ENCODE measurements at places on chromosomes 1 and 21. TPM values are rescaled to one million over a fixed set of nuclear protein-coding genes. Genes with fewer than 3 reads are reported as not detected.

DNA sequence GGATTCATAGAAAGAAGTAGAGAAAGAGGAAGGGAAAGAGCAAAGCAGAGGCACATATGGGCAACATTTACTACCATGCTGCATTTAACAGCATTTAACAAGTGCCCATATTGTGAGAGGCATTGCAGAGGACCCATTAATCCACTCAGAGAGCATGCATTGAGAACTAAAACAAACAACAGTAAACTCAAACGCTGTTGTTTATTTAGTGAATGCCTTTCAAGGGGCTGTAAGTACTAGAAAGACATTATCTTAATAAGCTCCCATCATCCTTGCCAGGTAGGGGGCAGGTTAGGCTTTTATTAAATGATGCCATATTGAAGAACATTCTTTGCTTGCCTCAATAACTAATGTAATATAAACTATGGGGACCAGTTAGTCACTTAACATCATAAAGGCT is 254.3 kb upstream of the DAB1 start:
- no peak overlapping the region for H3K27ac ChIP-seq
- no peaks in the 10 kb centered on the region for H3K27me3 ChIP-seq
- DNase-seq, result no peak
- H3K36me3 ChIP-seq, result no peaks in the 10 kb centered on the region
- no peaks in the 10 kb centered on the region for H3K4me1 ChIP-seq

DNA sequence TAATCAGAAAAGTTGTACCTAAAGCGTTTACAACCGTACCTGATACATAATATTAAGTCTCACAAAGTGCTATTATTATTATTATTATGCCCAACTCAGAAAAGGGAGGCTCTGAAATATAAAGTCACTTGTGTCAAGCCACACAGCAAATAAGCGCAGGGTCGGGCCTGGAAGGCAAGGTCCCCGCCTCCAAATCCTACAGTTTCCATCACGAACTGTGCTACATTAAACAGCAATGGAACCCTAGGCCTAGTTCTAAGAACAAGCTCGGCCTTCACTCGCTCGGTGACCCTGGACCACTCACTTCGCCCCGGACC is 549 bp downstream of the PARS2 start:
- peaks cover 12% of the 10 kb centered on the region for H3K4me1 ChIP-seq
- H3K27me3 ChIP-seq, result no peaks in the 10 kb centered on the region
- peak overlapping the region; percentile 78 for H3K27ac ChIP-seq
- H3K36me3 ChIP-seq, result no peaks in the 10 kb centered on the region
- peak overlapping the region; percentile 93 for H3K4me3 ChIP-seq

GRCh38 chr1:68196676-68197075 is 35.6 kb downstream of the WLS start:
- DNase-seq, result no peak
- H3K36me3 ChIP-seq, result no peaks in the 10 kb centered on the region
- no peaks in the 10 kb centered on the region for H3K4me1 ChIP-seq
- no peaks in the 10 kb centered on the region for H3K27me3 ChIP-seq
- H3K4me3 ChIP-seq, result no peak overlapping the region

DNA sequence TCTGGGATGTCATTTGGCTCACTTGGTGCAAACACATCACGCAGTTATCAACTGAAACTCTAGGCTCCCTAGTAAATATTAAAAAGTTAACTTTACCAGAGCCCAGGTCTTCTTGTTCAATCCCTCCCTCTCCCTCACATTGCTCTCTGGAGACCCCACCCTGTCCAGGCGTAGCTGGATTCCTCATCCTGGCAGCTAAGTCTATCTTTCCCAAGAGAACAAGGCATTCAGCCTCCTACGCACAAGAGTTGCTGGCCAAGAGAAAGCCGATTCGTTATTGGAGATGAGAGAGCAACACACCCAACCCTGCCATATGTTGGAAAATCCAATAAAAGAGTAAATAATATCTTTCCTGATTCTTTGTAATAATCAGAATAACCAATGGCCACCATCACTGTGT is 117.9 kb downstream of the SLC30A10 start:
- H3K27me3 ChIP-seq, result peaks cover 7% of the 10 kb centered on the region
- no peaks in the 10 kb centered on the region for H3K4me1 ChIP-seq
- no peak overlapping the region for H3K27ac ChIP-seq
- no peak overlapping the region for H3K4me3 ChIP-seq

DNA sequence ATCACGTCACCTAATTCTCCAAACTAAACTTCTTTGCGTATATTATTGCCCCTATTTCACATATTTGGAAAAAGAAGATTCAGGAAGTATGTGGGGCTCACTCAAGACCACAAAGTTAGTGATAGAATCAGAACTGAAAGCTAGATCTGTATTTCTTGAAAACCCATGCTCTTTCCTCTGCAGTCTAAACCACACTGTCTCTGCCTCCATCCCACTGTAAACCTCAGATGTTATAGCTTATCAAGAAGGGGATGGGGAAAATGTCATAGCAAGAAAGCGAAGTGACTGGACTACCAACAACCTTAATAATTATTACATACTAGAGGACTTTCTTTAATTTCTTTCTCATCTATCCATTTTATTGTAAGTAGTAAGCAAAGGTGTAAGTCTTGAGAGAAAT is 257.7 kb upstream of the SGIP1 start:
- H3K4me1 ChIP-seq, result peaks cover 87% of the 10 kb centered on the region
- H3K27me3 ChIP-seq, result no peaks in the 10 kb centered on the region
- DNase-seq, result peak; percentile 44
- H3K27ac ChIP-seq, result peak overlapping the region; percentile 65
- peak overlapping the region; percentile 49 for H3K4me3 ChIP-seq

DNA sequence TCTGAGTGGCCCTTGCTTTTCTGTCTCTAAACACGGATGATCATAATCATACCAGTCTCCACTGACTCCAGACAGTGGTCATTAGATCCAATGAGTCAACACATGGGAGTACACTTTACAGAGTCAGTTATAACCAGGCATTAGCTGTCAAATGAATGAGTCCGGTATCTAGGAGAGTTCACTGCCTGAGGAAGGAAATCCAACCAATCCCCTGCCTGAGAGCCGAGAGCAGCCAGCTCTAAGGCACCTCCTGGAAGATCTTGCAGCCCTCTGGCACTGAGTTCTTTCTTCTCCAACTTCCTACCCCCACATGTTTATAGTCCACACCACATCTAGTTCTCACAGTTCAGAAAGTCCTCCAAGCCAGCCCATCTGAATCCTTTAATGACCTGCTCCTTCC is 29.4 kb upstream of the RBM15 start:
- no peaks in the 10 kb centered on the region for H3K4me1 ChIP-seq
- no peak for DNase-seq
- H3K27me3 ChIP-seq, result no peaks in the 10 kb centered on the region
- no peak overlapping the region for H3K27ac ChIP-seq
- H3K36me3 ChIP-seq, result no peaks in the 10 kb centered on the region

DNA sequence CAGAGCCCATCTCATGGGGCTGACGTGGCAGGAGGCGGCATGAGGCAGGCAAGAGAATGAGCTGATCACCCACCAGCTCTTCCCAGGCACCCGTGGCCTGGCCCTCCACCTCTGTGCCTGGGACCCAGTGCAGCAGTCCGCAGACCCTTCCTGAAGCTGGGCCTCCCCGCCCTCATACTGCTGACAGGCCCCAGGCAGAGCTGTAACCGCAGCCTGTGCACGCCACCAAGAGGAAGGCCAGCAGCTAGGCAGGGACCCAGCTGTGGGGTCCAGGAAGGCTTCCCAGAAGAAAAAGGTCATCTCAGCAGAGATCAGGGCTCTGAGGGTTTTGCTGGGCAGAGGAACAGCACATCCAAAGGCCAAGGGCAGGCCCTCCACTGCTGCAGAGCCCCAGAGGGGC is 9.8 kb upstream of the MTFR1L start:
- no peak for DNase-seq
- no peak overlapping the region for H3K27ac ChIP-seq
- peaks cover 9% of the 10 kb centered on the region for H3K36me3 ChIP-seq
- no peaks in the 10 kb centered on the region for H3K27me3 ChIP-seq
- H3K4me1 ChIP-seq, result peaks cover 3% of the 10 kb centered on the region
- no peak overlapping the region for H3K4me3 ChIP-seq

Gene DCDC2B
- not detected for total RNA-seq

Gene LHX8
- total RNA-seq, result not detected

Measured in activated CD4-positive, alpha-beta memory T cell treated with anti-CD3 and anti-CD28 coated beads for 36 hours (primary cell).